ENCODE measurements at places on chromosomes 3 and 15.

DNA sequence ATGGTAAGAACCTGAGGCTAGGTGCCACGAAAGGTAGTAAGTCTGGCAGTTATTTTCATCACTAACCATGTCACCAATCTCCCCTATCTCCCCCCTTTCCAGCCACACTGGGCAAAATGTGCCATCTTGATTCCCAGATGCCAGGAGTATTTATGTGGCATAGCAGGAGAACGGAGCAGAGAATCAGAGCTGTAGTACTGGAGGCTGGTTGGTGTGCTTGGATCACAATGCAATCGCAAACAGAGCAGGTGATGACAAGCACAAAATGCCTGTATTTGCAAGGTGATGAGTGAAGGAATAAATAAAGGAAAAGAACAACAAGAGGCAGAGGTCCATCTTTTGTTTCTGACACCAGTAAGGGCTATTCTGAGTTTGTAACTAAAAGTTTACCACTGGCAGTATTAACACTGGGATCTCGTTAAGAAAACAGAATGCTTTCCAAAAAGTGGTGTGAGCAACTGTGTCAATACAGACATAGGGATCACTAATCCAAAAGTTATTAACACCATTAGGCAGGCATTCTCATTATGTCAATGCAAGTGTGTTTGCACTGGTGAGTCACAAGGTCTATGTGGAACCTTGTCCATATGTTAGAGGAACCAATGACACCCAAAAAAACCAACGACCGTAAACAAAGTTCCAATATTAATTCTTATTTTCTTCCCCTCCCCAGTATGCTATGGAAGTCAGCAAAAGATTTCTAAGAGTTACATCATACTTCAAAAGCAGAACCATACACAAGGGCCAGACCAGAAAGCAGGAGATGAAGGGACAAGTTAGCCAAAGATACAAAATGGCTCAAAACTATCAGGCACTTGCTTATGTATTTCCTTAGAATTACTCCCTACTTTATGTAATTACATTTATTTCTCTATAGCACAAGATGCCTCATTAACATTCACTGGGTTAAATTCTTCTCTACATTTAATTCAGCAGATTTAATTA is 556.6 kb downstream of the FOXP1 start:
- no peak for DNase-seq

DNA sequence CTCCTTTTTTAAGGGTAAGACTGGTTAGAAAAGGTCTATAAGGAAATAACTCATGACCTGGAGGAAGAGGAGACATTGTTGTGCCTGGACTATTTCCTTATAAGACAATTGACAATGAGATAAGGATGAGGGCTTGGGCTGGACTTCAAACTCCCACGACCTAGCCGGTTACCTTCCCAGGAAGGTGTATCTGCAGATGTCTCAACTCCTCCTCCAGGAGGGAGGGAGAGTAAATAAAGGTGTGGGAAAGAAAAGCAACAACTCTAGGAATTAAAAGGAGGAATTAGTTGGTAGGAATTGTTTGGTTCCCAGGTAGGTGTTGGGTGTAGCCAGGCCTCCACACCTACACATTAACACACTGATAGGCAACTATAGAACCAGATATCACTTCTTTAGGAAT is 97.8 kb upstream of the TBL1XR1 start:
- DNase-seq: no peak

DNA sequence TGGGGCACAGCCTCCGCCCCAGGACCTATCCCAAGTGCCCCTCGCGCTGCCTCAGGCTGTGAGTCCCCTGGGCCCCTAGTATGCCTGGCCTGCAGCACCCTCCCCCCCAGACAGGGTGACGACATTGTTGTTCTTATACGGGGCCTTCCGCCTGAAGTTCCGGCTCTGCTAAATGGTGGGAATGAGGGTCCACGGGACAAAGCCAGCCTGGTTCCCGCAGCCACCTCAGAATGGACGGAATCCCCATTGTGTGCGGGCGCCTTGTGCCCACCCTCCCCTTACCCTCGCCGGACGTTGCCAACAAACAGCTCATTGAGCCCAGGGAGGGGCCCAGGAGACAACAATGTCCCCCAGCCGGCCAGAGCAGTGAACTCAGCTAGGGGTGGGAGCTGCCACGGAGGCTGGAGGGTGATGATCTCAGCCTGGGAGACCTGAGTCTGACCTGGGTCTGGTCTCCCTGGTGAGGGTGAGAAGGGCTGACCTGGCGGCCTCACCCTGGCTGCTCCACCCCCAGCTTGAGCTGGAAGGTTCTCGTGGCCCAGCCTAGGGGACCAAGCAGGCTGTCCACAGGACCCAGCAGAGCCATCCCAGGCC is 10.2 kb upstream of the DLL4 start:
- no peak for DNase-seq

DNA sequence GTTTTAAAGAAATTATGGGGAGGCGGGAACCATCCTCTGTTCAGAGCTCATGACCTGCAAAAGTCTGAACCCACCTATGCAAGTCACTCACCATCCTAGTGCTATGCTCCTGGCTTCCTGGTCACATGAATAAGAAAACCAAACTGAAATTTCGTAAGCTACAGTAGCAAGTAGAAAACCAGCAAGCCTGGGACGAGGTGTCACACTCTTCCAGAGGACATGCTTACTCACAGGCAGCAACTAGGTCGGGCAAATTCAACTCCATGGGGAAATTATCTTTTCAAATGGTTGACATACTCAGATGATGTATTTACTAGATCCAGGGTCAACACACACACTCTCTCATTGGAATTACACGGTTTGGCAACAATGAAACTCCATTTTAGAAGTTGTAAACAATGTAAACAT is 31.3 kb downstream of the LDHAL6B start:
- no peak for DNase-seq

DNA sequence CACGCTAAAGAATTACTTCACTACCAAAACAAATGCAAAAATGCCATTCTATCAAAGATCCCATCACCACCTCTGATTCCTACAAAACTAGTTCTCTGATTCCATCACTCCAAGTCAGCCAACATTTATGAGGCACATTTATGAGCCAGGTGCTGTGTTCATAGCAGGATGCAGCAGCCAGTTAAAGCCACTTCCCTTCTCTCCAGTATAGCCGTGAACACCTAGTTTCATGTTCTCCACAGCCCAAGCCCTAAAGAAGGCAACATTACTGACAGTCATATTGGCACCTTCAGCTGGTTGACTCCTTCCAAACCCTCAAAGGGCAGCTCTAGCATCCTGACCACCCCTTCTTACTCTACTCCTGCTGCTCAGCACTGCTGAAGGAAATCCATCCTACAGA is 36.4 kb downstream of the RYK start:
- no peak for DNase-seq

DNA sequence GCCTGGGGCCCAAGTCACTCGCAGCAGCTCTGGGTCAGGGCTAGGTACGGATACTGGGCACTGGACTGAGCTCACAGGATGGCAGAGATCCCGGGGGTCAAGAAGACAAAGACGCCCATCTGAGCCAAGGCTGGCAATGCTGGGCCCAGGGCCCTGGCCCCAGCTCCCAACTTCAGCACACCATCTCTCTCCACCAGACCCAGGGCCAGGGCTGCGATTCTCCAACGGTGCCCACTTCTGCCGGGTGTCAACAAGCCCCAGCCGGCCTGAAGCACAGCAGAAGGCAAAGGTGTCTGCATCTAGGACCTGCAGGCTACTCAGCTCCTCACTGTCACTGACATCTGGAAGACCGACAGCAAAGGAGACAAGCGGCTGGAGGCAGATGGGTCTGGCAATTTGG is 8.6 kb downstream of the WDR73 start:
- no peak for DNase-seq

DNA sequence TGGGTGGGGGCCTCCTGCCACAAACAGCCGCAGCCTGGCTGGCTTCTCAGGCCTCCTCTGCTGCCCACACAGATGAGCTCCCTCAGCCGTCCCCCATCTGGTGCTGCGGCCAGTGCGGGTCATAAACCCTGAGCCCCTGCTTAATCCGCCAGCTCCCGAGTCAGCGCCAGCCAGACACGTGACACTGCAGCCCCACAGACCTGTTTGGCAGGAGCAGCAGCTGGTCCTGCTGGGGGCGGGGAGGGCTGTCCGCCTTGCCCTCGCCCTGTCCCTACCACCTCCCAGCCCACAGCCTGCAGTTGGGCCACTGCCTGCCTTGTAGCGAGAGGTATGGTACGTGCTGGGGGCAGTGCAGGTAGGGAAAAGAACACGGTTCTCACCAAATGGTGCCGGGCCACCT is 86.2 kb downstream of the IQSEC1 start:
- DNase-seq: no peak

Measured in NCI-H2029 treated with DMSO at 0.1 percent for 48 hours (cell line).